Purkinje cell (primary cell): ENCODE measurements at places on chromosomes 13 and 19. TPM values are rescaled to one million over a fixed set of nuclear protein-coding genes. Genes with fewer than 3 reads are reported as not detected.

The CIC gene
- polyA plus RNA-seq = 0.52 and 0.62 TPM in 2 replicates

The LRRC4B gene
- polyA plus RNA-seq = 0.42 and 0.80 TPM in 2 replicates

The CEACAM5 gene
- polyA plus RNA-seq = not detected in 2 replicates

The PPP1R15A gene
- polyA plus RNA-seq = 1.7 TPM in 1 of 2 replicates, not detected in the other

The ERICH4 gene
- polyA plus RNA-seq = not detected in 2 replicates

The MED29 gene
- 8.5 and 17.3 TPM in 2 replicates for polyA plus RNA-seq

The NECTIN2 gene
- 6.2 and 21.5 TPM in 2 replicates for polyA plus RNA-seq

The SCAMP4 gene
- 2.4 and 2.7 TPM in 2 replicates for polyA plus RNA-seq

The SYT5 gene
- polyA plus RNA-seq = 2.6 and 7.5 TPM in 2 replicates

The SLITRK5 gene
- polyA plus RNA-seq = 0.15 and 1.4 TPM in 2 replicates

The PDE4C gene
- polyA plus RNA-seq = 0.36 TPM in 1 of 2 replicates, not detected in the other

The ZNF329 gene
- polyA plus RNA-seq = 2.5 and 2.9 TPM in 2 replicates

The ELSPBP1 gene
- polyA plus RNA-seq = not detected in 2 replicates

The TTC9B gene
- polyA plus RNA-seq = 1.6 and 14.9 TPM in 2 replicates

The F10 gene
- 0.55 TPM in 1 of 2 replicates, not detected in the other for polyA plus RNA-seq

The KASH5 gene
- not detected in 2 replicates for polyA plus RNA-seq

The AKAP8L gene
- 4.2 and 14.3 TPM in 2 replicates for polyA plus RNA-seq

The KIR2DL4 gene
- not detected in 2 replicates for polyA plus RNA-seq

The B3GNT8 gene
- polyA plus RNA-seq = not detected in 2 replicates

The IFNL3 gene
- polyA plus RNA-seq = 0.81 TPM in 1 of 2 replicates, not detected in the other
